ENCODE measurements at places on chromosomes 11 and 22.

DNA sequence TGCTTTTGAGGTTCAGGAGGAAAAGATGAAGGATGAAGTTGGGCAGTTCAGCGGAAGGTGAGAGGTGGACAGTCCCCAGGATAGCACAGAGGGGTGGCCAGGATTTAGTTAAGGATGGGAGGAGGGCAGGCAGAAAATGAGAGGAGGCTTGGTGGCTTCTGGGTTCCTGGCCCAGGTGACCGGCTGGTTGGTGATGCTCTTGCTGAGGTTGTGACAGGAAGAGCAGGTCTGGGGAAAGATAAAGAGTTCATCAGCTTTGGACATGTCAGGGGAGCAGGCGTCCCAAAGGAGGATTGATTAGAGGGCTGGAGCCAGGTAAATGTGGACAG is 27.6 kb upstream of the P2RY2 start:
- no peaks in the 10 kb centered on the region for H3K36me3 ChIP-seq
- no peak overlapping the region for H3K27ac ChIP-seq
- DNase-seq: no peak
- H3K4me3 ChIP-seq: no peak overlapping the region
- no peaks in the 10 kb centered on the region for H3K27me3 ChIP-seq

DNA sequence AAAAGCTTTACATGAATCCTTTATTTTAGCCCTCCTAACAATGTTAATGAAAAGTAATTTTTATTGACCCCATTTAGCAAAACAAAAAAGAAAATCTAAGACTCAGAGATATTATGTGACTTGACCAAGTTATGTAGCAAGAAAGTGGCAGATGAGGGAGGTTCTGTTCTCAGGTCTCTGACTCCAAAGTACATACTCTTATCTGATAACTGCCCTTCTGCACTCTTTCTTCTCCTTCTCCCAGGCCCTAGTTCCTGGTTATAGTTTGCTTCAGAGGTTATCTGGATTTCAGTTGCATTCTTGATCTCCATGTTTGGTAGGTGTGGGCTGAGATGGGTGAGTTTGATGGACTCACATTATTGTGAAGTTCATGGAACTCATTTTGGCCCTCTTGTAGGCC is 4.5 kb downstream of the OR9Q2 start:
- H3K27me3 ChIP-seq: no peaks in the 10 kb centered on the region
- no peak overlapping the region for H3K4me3 ChIP-seq
- no peak for DNase-seq
- no peaks in the 10 kb centered on the region for H3K4me1 ChIP-seq
- no peak overlapping the region for H3K27ac ChIP-seq

GRCh38 chr22:31853736-31854495 is 90.4 kb upstream of the YWHAH start:
- H3K36me3 ChIP-seq: no peaks in the 10 kb centered on the region
- H3K4me3 ChIP-seq: no peak overlapping the region
- no peak overlapping the region for H3K27ac ChIP-seq
- no peaks in the 10 kb centered on the region for H3K4me1 ChIP-seq
- no peak for DNase-seq

- H3K4me1 ChIP-seq: no peaks in the 10 kb centered on the region
- no peak overlapping the region for H3K27ac ChIP-seq
- H3K36me3 ChIP-seq: no peaks in the 10 kb centered on the region
- no peaks in the 10 kb centered on the region for H3K27me3 ChIP-seq
Observed at GRCh38 chr11:32280339-32280738, 155.0 kb downstream of the WT1 start.

- DNase-seq: no peak
- no peaks in the 10 kb centered on the region for H3K4me1 ChIP-seq
- H3K27me3 ChIP-seq: peaks cover 4% of the 10 kb centered on the region
- no peak overlapping the region for H3K27ac ChIP-seq
- no peak overlapping the region for H3K4me3 ChIP-seq
- H3K36me3 ChIP-seq: no peaks in the 10 kb centered on the region
Observed at GRCh38 chr22:36965696-36966095, 52.3 kb downstream of the CSF2RB start.

DNA sequence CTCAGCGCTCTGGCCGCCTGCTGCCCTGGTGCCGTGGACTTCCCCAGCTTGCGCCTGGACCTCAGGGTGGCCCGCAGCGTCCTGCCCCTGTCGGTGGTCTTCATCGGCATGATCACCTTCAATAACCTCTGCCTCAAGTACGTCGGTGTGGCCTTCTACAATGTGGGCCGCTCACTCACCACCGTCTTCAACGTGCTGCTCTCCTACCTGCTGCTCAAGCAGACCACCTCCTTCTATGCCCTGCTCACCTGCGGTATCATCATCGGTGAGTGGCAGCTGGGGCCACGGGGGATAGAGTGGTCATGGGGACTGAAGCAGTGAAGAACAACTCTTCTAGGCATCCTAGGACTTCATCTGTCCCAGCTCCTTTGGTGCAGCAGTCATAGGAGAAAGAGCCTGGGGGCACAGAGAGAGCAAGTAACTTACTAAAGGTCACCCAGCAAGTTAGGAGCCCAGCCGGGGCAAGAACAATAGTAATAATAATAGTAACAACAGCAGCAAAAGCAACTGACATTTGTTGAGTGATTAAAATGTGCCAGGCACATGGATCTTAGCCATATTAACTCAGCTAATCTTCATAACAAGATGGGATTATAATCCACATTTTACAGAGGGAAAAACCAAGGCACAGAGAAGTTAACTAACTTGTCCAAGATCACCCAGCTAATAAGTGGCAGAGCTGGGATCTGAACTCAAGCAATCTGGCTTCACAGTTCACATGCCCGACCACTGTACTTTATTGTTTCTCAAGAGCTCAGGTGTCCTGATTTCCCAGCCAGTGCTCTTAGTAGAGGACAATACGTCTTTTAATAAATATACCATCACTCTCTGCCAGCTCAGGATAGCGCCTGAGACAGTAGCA is 1.4 kb downstream of the SLC35C1 start:
- peak overlapping the region; percentile 68 for H3K4me3 ChIP-seq
- no peaks in the 10 kb centered on the region for H3K4me1 ChIP-seq
- DNase-seq: no peak
- H3K27ac ChIP-seq: no peak overlapping the region
- H3K27me3 ChIP-seq: 0 out of 2 replicates have a peak, but pooled peaks cover 4% of the 10 kb centered on the region

GRCh38 chr22:26849575-26849974 is 192.2 kb downstream of the MIAT start:
- no peak overlapping the region for H3K27ac ChIP-seq
- H3K27me3 ChIP-seq: no peaks in the 10 kb centered on the region
- H3K4me1 ChIP-seq: peaks cover 36% of the 10 kb centered on the region
- no peaks in the 10 kb centered on the region for H3K36me3 ChIP-seq

GRCh38 chr11:105870516-105871113 is 151.4 kb downstream of the MSANTD4 start:
- no peaks in the 10 kb centered on the region for H3K27me3 ChIP-seq
- no peak overlapping the region for H3K4me3 ChIP-seq

GRCh38 chr11:116787786-116788486 is at the start of gene ZPR1:
TSS of gene ZPR1 (minus strand) at chr11:116788023. CDS start at chr11:116787990, 33 bp downstream.
- peaks cover 15% of the 10 kb centered on the region for H3K36me3 ChIP-seq
- H3K27ac ChIP-seq: peak within 1 kb of the TSS; percentile 50
- no peaks in the 10 kb centered on the region for H3K27me3 ChIP-seq
- H3K4me1 ChIP-seq: peaks cover 8% of the 10 kb centered on the region
- peak; percentile 68 for DNase-seq
- peak within 1 kb of the TSS; percentile 91 for H3K4me3 ChIP-seq

GRCh38 chr11:61881397-61881796 is 9.9 kb downstream of the FADS3 start:
- H3K4me1 ChIP-seq: peaks cover 18% of the 10 kb centered on the region
- DNase-seq: no peak
- H3K36me3 ChIP-seq: peaks cover 5% of the 10 kb centered on the region
- H3K27me3 ChIP-seq: no peaks in the 10 kb centered on the region
- H3K27ac ChIP-seq: no peak overlapping the region
- no peak overlapping the region for H3K4me3 ChIP-seq

GRCh38 chr11:58744988-58745704 is 13.4 kb upstream of the GLYAT start:
- DNase-seq: no peak
- no peak overlapping the region for H3K4me3 ChIP-seq
- no peak overlapping the region for H3K27ac ChIP-seq
- H3K27me3 ChIP-seq: no peaks in the 10 kb centered on the region
- no peaks in the 10 kb centered on the region for H3K4me1 ChIP-seq

- no peaks in the 10 kb centered on the region for H3K36me3 ChIP-seq
- H3K4me3 ChIP-seq: no peak overlapping the region
- no peak for DNase-seq
- no peak overlapping the region for H3K27ac ChIP-seq
- H3K27me3 ChIP-seq: peaks cover 5% of the 10 kb centered on the region
- H3K4me1 ChIP-seq: no peaks in the 10 kb centered on the region
Observed at GRCh38 chr22:48489551-48490499, 1337.8 kb downstream of the BRD1 start.

GRCh38 chr22:25420925-25421904 is 143.3 kb upstream of the GRK3 start:
- no peak overlapping the region for H3K27ac ChIP-seq
- H3K36me3 ChIP-seq: no peaks in the 10 kb centered on the region
- H3K27me3 ChIP-seq: no peaks in the 10 kb centered on the region
- H3K4me1 ChIP-seq: no peaks in the 10 kb centered on the region
- DNase-seq: no peak
- H3K4me3 ChIP-seq: no peak overlapping the region

DNA sequence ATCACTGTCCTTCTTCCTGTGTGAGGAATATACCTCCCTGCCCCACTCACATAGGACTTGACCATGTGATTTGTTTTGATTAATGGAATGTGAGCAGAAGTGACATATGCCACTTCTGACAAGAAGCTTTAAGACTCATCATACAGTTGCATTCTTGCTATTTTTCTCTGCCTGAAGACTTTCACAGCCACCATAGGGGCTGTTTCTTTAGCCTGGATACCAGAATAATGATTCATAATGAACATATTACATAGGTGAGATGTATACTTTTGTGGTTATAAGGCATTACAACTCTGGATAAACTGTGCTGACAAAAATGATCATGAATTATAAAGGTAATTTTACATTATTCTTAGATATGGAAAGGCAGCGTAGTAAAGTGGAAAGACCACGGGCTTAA is 798.0 kb downstream of the DLG2 start:
- no peak overlapping the region for H3K27ac ChIP-seq
- H3K4me3 ChIP-seq: no peak overlapping the region
- DNase-seq: no peak
- no peaks in the 10 kb centered on the region for H3K27me3 ChIP-seq
- H3K36me3 ChIP-seq: no peaks in the 10 kb centered on the region

DNA sequence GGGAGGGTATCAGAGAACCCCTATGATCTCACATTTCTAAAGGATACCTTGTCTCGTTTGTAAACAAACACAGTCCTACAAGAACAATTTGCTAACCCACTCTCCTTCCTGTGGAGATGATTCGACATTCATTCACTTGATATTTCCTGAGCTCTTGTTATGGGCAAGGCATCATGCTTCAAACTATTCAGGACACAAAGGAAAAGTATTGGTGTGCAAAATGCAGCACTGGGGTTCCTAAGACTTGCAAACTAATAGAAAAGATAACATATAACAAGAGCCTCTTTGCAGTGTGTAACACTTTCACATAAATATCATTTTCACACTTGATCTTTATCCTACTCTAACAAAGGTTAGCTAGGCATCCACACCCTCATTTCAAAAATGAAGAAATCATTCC is 211.5 kb upstream of the BLID start:
- DNase-seq: no peak
- no peak overlapping the region for H3K4me3 ChIP-seq
- H3K27ac ChIP-seq: no peak overlapping the region
- no peaks in the 10 kb centered on the region for H3K4me1 ChIP-seq

- H3K36me3 ChIP-seq: no peaks in the 10 kb centered on the region
- no peak overlapping the region for H3K27ac ChIP-seq
- no peak for DNase-seq
- H3K4me3 ChIP-seq: no peak overlapping the region
- H3K27me3 ChIP-seq: no peaks in the 10 kb centered on the region
- H3K4me1 ChIP-seq: no peaks in the 10 kb centered on the region
Observed at GRCh38 chr11:22263613-22264012, 70.7 kb downstream of the ANO5 start.

- H3K4me1 ChIP-seq: no peaks in the 10 kb centered on the region
- H3K27ac ChIP-seq: no peak overlapping the region
- H3K4me3 ChIP-seq: no peak overlapping the region
- DNase-seq: no peak
- H3K27me3 ChIP-seq: no peaks in the 10 kb centered on the region
Observed at GRCh38 chr11:109619498-109619897, 197.5 kb downstream of the C11orf87 start.

- H3K4me1 ChIP-seq: no peaks in the 10 kb centered on the region
- H3K4me3 ChIP-seq: no peak overlapping the region
- H3K27ac ChIP-seq: no peak overlapping the region
- DNase-seq: no peak
- H3K27me3 ChIP-seq: no peaks in the 10 kb centered on the region
Observed at GRCh38 chr11:101912823-101913284, 2.0 kb upstream of the CEP126 start.

- peak overlapping the region; percentile 43 for H3K4me3 ChIP-seq
- 0 out of 2 replicates have a peak, but pooled peaks cover 3% of the 10 kb centered on the region for H3K36me3 ChIP-seq
Observed at GRCh38 chr11:125263268-125263790, 98.8 kb downstream of the PKNOX2 start.

GRCh38 chr11:77619576-77620198 is 17.9 kb downstream of the CLNS1A start:
- no peak overlapping the region for H3K4me3 ChIP-seq
- DNase-seq: peak; percentile 19
- no peaks in the 10 kb centered on the region for H3K27me3 ChIP-seq
- H3K36me3 ChIP-seq: peaks cover 51% of the 10 kb centered on the region

- DNase-seq: no peak
- H3K4me3 ChIP-seq: peak overlapping the region; percentile 61
- H3K27me3 ChIP-seq: no peaks in the 10 kb centered on the region
- H3K36me3 ChIP-seq: peaks cover 6% of the 10 kb centered on the region
Observed at GRCh38 chr11:65613091-65613928, 711 bp downstream of the MAP3K11 start.

DNA sequence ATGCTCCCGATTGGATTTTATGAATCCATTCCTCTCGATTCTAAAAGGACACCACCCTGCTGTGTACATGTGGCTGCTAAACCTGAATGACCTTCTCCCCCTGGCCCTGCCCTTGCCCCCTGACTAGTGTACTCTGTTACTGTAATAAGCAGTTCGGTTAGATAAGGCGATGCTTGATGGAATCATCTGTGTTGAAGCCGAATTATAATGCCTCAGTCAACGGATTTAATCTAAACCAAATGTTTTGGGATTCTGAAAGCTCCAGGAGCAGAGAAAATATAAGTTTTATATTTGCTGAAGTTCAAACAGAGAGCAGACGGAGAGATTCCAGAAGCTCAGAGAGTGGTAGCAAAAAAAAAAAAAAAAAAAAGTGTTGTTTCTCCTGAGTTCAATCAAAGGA is 275.4 kb upstream of the MPPED2 start:
- no peak overlapping the region for H3K27ac ChIP-seq
- no peaks in the 10 kb centered on the region for H3K4me1 ChIP-seq
- H3K36me3 ChIP-seq: no peaks in the 10 kb centered on the region
- DNase-seq: no peak
- H3K27me3 ChIP-seq: no peaks in the 10 kb centered on the region
